ENCODE measurements at places on chromosomes 4 and X.

GRCh38 chr4:123278755-123279154 lies 117.8 kb upstream of the SPRY1 start:
- DNase-seq, result no peak

- DNase-seq, result no peak
Observed at GRCh38 chr4:134691915-134692314, 490.3 kb upstream of the PABPC4L start.

DNA sequence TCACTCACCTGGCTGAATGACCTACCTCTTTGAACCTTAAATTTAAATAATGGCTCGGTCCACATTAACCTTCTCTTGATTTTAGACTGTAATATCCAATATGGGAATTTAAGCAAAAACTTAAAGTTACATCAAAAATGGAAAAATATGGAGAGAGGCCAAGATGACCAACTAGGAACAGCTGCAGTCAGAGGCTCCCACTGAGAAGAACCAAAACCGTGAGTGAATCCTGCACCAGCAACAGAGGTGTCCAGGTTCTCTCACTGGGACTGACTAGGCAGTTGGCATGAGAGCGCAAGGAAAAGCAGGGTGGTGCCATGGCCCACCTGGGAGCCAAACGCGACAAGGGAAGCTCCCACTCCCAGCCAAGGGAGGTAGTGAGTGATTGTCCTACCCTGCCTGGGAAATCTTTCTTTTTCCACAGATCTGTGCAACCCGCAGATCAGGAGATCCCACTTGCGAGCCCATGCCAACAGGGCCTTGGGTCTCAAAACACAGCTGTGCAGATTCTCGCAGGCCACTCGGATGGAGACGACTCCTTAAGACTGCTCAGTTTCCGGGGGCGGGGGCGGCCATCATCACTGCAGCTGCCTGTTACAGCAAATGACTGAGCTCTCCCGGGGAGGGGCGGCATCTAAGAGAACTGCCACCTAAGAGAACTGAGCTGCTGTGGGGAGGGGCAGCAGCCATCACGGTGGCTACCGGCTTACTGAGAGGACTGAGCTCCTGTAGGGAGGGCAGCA lies 343.4 kb downstream of the DMD start:
- no peak for DNase-seq

- no peak for DNase-seq
Observed at GRCh38 chr4:155944516-155944915, 9.2 kb downstream of the CTSO start.

GRCh38 chr4:39668887-39669286 lies 29.0 kb upstream of the UBE2K start:
- no peak for DNase-seq

GRCh38 chrX:13081395-13082205 lies 37.2 kb upstream of the FAM9C start:
- no peak for DNase-seq

DNA sequence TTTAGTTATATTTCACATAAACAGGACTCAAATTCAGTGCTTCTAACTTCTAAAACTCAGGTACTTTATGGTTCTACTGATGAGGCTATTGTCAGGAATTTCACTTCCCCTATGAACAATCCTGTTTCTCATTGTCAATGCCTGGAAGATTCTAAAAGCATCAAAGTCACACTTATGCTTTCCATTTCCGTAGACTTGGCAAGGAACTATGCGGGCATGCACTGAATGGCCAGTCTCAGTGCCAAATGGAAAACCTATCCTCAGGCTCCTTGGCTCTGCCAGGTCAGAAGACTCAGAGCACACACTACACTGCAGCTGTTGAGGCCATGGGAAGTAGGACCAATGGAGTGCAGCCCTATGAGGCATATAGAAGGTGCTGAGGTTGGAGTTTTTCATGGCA lies 97.0 kb upstream of the PTPN13 start:
- no peak for DNase-seq

DNA sequence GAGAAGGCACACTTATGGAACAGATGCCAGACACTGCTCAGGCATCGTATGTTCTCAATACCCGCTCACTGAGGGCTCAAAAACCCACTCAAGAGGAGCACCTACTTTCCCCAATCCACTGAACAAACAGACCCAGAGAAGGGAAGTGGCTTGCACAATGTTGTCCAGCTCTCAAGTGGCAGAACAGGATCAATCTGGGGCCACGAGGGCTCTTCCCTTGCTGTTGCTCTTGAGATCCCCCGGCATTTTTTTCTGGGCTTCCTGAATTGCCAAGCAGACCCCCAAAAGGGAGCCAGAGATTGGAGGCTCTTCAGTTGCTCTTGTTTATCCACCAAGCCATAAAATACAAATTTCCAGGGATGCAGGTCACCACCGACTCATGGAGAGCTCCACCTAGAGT lies 35.7 kb downstream of the IDS start:
- no peak for DNase-seq

- no peak for DNase-seq
Observed at GRCh38 chr4:5711479-5712184, 631 bp downstream of the EVC start.

GRCh38 chr4:15965325-15965724 lies 2.4 kb upstream of the FGFBP2 start:
- DNase-seq, result no peak

GRCh38 chr4:102639598-102639997 lies 121.2 kb downstream of the MANBA start:
- no peak for DNase-seq

DNA sequence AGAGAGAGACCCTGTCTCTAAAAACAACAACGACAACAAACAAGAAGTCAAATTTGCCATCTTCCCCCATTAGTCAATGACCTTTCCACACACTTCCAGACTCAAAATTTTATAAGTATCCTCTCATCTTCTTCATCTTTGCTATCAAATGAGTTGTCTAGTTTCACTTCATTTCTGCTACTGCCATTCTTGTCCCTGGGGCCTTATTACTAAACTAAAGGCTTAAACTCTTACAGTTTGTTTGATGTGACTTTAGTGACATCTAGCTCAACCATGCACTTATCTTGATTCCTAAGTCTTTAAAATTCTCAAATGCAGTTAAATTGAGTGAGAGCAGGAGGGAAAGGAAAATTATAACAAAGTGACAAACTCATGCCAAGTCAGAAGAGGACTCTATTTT lies 271.8 kb upstream of the GK2 start:
- no peak for DNase-seq

- DNase-seq, result no peak
Observed at GRCh38 chr4:118835571-118836300, at the start of gene SEC24D. SEC24D (minus strand) TSS chr4:118836126; CDS start chr4:118833696, 2,430 bp downstream.

- no peak for DNase-seq
Observed at GRCh38 chr4:3790006-3790561, 23.9 kb downstream of the ADRA2C start.

- no peak for DNase-seq
Observed at GRCh38 chr4:152364883-152365282, 171.0 kb downstream of the FBXW7 start.

- no peak for DNase-seq
Observed at GRCh38 chr4:95272797-95273196, 276.0 kb downstream of the UNC5C start.

DNA sequence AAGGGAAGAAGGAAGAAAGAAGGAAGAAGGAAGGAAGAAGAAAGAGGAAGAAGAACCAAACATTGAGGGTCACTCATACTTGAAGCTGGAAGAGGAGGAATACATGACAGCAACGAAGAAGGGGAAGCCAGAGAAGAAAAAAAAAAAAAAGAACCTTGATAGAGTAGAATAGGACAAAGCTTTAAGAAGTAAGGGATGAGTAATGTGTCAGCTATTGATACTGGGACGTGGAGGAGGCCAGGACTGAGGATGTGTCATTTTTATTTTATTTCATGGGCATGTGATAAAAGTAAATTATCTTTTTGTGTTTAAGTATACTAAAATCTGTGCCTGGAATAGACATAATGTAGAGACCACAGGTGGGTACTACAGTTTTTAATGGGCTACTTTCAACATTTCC lies 6.4 kb downstream of the EDA2R start:
- DNase-seq, result no peak

- no peak for DNase-seq
Observed at GRCh38 chrX:437661-438390, 51.1 kb upstream of the PPP2R3B start.

GRCh38 chr4:2931512-2932301 lies 31.5 kb downstream of the NOP14 start:
- DNase-seq, result no peak

GRCh38 chrX:71604141-71604540 lies 14.2 kb downstream of the CXCR3 start:
- no peak for DNase-seq

- DNase-seq, result no peak
Observed at GRCh38 chrX:33252306-33252825, 41.0 kb upstream of the DMD start.

GRCh38 chr4:128390475-128390996 lies 102.9 kb upstream of the PGRMC2 start:
- no peak for DNase-seq

All from vagina (tissue), 2 donors.